ENCODE measurements at places on chromosomes 2 and 18. TPM values are rescaled to one million over a fixed set of nuclear protein-coding genes. Genes with fewer than 3 reads are reported as not detected.

DNA sequence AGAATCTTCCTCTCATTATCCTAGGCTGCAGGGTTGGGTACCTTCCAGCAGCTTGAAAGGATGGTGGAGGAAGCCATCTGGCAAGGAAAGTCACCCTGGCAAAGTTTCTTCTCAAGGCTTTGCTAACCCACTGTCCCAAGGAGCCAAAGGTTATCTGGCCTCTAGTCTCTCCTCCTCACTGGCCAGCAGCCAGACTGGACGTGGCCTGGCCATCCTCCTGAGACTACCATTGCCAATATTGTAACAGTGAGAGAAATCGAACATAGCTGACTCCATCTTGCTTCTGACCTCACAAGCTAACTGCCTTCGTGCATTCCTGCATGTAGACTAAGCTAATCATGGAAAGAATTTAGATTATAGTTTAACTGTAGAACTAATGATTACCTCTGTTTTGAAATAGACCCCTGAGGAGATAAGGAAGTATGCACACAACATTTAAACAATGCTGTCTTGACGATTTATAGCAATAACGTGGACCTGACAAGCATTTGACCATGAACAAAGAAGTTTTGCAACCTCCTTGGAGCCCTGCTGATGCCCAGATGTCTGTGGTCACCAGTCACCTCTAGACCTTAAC, 7.8 kb upstream of the ANXA4 start:
- no peaks in the 10 kb centered on the region for H3K27me3 ChIP-seq
- H3K27ac ChIP-seq: no peak overlapping the region
- no peak overlapping the region for H3K4me3 ChIP-seq
- H3K4me1 ChIP-seq: no peaks in the 10 kb centered on the region
- no peaks in the 10 kb centered on the region for H3K36me3 ChIP-seq

DNA sequence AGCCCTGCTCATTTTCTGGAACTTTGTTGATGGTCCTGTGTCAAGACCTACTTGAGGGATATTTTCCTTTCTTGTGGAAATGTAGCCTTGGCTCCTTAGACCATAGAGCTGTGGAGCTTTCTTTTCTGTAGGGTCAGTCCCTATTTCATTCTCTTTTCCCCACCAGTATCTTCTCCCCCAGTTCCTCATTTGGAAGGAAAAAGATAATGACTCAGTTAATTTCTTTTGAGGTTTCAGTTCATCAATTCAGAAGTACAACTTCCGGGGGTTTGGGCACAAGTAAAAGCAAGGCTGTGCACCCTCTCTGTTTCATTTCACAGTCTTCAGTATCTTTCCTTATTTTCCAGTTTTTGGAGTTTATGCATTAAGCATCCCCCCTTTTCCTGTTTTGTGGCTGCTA, 70.7 kb downstream of the CDC42EP3 start:
- H3K4me1 ChIP-seq: no peaks in the 10 kb centered on the region
- H3K36me3 ChIP-seq: no peaks in the 10 kb centered on the region
- no peak overlapping the region for H3K4me3 ChIP-seq
- no peak overlapping the region for H3K27ac ChIP-seq
- DNase-seq: no peak

DNA sequence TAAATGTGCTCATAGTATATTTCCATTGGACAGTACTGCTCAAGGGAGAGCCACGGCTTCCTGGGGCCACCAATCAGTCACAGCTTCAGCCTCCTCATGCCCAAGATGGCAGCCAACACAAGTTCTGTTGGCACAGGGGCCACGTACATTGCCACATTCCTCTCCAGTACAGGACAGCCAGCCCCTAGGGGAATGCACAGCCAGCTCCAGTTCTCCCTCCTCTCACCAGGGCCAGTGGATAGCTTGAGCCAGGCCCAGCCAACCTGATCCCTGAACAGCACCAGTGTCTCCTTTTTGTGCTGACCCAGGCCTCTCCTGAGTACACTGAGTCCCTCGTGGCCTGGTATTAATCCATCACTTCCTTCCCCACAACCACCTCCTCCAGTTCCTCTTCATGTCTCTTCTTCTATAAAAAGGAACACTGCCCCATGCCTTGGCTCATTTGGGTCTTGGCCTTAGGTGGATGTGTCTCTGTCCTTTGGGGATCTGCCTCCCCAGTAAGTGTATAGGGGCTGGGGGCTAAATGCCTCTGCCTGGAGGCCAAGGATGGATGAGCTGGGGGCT, 168.7 kb downstream of the TNS1 start:
- H3K27me3 ChIP-seq: no peaks in the 10 kb centered on the region
- H3K27ac ChIP-seq: peak overlapping the region; percentile 75

GRCh38 chr2:225584796-225585195, 185.3 kb downstream of the NYAP2 start:
- H3K27me3 ChIP-seq: no peaks in the 10 kb centered on the region
- no peak for DNase-seq
- H3K4me3 ChIP-seq: no peak overlapping the region
- no peaks in the 10 kb centered on the region for H3K4me1 ChIP-seq
- H3K27ac ChIP-seq: no peak overlapping the region
- H3K36me3 ChIP-seq: no peaks in the 10 kb centered on the region

DNA sequence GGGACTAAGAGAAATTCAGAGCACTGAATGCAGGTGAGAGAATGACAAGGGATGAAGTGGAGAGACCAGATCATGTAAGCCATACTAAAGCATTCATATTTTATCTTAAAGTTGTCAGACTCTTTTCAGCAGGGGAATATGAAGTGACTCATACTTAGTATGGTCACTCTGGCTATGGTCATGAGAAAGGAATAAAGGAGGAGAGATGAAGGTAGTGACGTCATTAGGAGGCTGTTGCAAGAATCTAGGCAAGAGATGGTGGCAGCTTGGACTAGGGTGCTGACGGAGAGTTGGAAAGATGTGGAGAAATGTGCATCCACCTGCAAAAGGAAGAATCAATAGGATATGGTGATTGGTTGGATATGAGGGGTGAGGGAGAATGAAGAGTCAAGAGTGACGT, 203.2 kb upstream of the ACVR2A start:
- H3K27me3 ChIP-seq: no peaks in the 10 kb centered on the region
- no peaks in the 10 kb centered on the region for H3K4me1 ChIP-seq
- H3K36me3 ChIP-seq: no peaks in the 10 kb centered on the region
- no peak overlapping the region for H3K27ac ChIP-seq
- H3K4me3 ChIP-seq: no peak overlapping the region

TTC27 gene
- 17.4 TPM for total RNA-seq

GPAT2 gene
- total RNA-seq: 4.4 TPM
